ENCODE measurements at places on chromosomes 16 and 17.

DNA sequence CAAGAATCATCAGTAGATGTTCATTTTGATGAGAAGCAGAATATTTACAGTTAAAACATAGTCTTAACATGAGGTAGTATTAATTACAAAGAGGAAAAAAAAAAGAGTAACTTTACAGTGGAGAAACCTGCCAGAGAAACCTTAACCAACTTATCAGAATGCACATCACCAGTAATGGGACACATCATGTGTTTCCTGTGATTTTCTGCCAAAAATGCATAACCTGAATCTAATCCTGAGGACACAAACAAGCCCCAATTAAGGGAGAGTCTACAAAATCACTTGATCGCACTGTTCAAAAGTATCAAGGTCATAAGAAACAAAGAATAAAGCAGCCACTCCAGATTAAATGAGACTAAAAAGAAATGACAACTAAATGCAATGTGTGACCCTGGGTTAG, 18.2 kb upstream of the QRICH2 start:
- DNase-seq, result no peak

GRCh38 chr16:17998550-17998949, 338.0 kb downstream of the NPIPA8 start:
- DNase-seq, result no peak

DNA sequence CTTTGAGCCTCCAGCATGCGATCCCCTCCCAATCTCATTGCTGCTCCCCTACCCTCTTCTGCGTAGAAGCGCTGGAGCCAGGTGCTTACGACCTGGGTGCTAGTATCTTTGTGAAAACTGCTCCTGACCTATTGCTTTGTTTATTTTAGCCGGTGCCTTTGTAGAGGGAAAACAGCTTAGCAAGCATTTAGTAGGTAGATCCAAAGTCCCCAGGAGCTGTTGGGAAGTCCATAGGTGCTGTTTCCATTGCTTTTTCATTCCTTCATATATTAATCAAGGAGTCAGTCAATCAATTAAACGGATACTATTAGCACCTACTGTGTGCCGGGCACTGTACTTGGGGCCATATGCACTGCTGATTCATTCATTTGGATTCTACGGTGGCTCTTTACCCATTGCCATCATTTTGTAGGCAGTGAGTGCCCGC, 497.6 kb downstream of the WWOX start:
- no peak for DNase-seq

DNA sequence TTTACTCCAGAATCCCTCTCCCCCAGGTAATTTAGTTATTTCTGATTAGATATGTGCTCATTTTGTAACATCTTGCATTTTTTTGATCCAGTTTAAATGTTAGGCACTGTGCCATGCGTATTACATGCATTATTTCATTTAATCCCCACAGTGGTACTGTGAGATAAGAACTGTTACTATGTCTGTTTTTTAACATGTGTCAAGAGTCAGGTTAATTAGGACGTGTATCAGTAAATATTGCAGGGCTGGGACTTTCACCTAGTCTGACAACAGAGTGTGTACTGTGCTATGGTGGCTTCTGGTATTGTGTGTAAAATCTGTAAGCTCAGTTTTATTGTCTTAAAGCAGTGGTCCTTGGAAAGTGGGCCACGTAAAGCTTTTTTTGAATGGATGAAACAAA, 10.6 kb downstream of the RSPRY1 start:
- DNase-seq, result no peak

All from stimulated activated CD4-positive, alpha-beta T cell treated with anti-CD3 and anti-CD28 coated beads, Interleukin-2, amount 100 ng/mL, for 24 hours (primary cell).